T-cell (primary cell): ENCODE measurements at places on chromosomes 7 and 10. TPM values are rescaled to one million over a fixed set of nuclear protein-coding genes. Genes with fewer than 3 reads are reported as not detected.

BUB3 gene
- 129 TPM for total RNA-seq

HOXA4 gene
- 0.36 TPM for total RNA-seq

GALNT17 gene
- total RNA-seq, result not detected

SLC26A5 gene
- not detected for total RNA-seq

PPP1R9A gene
- 0.10 TPM for total RNA-seq

DNA sequence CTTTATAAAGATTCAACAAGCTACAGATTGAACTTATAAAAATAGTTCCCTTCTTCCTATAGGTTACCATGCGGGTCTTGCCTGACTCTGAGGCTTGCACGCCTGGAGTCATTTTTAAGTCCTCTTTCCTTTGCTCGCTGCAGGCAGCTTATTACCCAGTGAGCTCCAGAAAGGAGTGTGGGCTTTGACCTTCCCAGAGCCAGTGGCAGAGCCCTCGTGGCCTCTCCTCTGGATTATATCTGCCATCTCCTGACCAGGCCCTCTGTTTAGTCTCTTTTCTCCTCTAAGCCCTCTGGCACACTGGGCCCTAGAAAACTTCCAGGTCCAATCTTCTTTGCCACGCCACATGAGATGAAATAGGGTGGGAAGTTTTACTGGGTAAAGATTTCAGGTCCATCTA is 39.9 kb upstream of the EZH2 start:
- H3K36me3 ChIP-seq, result no peaks in the 10 kb centered on the region
- peaks cover 10% of the 10 kb centered on the region for H3K4me1 ChIP-seq
- no peak overlapping the region for H3K4me3 ChIP-seq
- DNase-seq, result no peak

GRCh38 chr10:49273082-49273465 is 25.9 kb upstream of the C10orf71 start:
- no peak overlapping the region for H3K4me3 ChIP-seq
- H3K36me3 ChIP-seq, result no peaks in the 10 kb centered on the region
- no peak for DNase-seq
- peaks cover 15% of the 10 kb centered on the region for H3K4me1 ChIP-seq
- no peaks in the 10 kb centered on the region for H3K27me3 ChIP-seq

- H3K36me3 ChIP-seq, result peaks cover 75% of the 10 kb centered on the region
- H3K4me3 ChIP-seq, result no peak overlapping the region
- peaks cover 30% of the 10 kb centered on the region for H3K4me1 ChIP-seq
- no peaks in the 10 kb centered on the region for H3K27me3 ChIP-seq
- DNase-seq, result no peak
Observed at GRCh38 chr7:55493408-55493807, 78.9 kb downstream of the VOPP1 start.

DNA sequence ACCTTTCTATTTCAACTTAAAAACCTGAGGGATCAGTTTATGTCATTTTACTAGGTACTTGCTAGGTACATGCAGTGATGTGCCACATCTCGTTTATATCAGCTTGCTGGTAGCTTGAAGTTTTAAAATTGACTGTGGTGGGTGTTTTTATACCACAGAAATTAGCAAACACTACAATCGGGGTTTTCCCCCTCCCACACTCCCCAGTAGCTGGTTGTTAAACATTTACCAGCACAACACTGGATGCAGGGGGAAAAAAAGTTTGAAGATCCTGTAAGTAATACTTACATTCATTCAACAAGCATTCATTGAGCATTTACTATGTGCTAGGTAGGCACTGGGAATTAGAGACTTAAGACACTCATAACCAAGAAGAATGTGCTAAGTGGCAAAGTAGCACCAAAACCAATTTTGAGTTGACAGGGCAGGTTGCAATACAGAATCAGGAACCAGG is 32.6 kb downstream of the USP6NL start:
- H3K4me1 ChIP-seq, result no peaks in the 10 kb centered on the region
- H3K27me3 ChIP-seq, result no peaks in the 10 kb centered on the region
- DNase-seq, result peak; percentile 27

GRCh38 chr10:89278900-89279392 is 22.9 kb upstream of the IFIT2 start:
- no peak overlapping the region for H3K4me3 ChIP-seq
- H3K27ac ChIP-seq, result no peak overlapping the region
- H3K36me3 ChIP-seq, result no peaks in the 10 kb centered on the region
- DNase-seq, result no peak
- no peaks in the 10 kb centered on the region for H3K27me3 ChIP-seq

DNA sequence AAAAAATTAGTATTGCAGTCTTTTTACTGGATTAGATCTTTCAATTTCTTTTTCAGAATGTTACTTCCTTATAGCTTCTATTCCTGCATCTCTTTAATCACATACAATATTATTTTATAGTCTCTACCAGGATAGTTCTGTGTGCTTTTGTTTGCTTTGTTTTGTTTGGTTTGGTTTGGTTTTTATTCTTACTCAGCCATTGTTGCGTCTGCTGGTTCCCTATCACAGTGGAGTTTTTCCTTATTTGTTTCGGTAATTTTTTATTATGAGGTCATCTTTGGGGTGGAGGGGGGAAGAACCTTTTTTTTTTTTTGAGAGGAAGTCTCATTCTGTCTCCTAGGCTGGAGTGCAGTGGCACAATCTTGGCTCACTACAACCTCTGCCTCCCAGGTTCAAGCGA is 9.0 kb upstream of the BAIAP2L1 start:
- no peak for DNase-seq
- no peaks in the 10 kb centered on the region for H3K36me3 ChIP-seq
- peaks cover 8% of the 10 kb centered on the region for H3K27me3 ChIP-seq

- H3K36me3 ChIP-seq, result no peaks in the 10 kb centered on the region
- DNase-seq, result no peak
- H3K4me1 ChIP-seq, result peaks cover 3% of the 10 kb centered on the region
- no peak overlapping the region for H3K4me3 ChIP-seq
Observed at GRCh38 chr10:86362586-86363183, 3.9 kb downstream of the GRID1 start.

DNA sequence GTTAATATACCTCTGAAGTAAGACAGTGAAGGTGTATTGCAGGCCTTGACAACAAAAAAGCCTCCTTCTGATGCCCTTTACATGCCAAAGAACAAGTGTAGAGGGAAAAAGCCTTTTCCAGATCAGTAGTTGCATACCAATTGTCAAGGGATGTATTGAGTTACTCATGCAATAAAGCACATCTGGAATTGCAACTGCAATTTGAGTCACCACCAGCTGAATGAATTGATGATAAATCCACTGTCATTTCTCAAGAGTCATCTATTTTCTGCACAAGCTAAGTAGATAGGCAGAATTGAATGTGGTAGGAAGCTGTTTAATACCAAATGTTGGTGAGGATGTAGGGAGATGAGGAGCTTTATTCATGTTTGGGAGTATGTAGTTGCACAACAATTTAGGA is 325.9 kb upstream of the SMIM30 start:
- H3K36me3 ChIP-seq, result no peaks in the 10 kb centered on the region
- no peak overlapping the region for H3K27ac ChIP-seq
- no peak overlapping the region for H3K4me3 ChIP-seq
- no peak for DNase-seq
- no peaks in the 10 kb centered on the region for H3K27me3 ChIP-seq
- no peaks in the 10 kb centered on the region for H3K4me1 ChIP-seq

- H3K27ac ChIP-seq, result no peak overlapping the region
- H3K27me3 ChIP-seq, result peaks cover 3% of the 10 kb centered on the region
- no peaks in the 10 kb centered on the region for H3K36me3 ChIP-seq
Observed at GRCh38 chr7:108181073-108181985, 51.2 kb upstream of the LAMB4 start.

DNA sequence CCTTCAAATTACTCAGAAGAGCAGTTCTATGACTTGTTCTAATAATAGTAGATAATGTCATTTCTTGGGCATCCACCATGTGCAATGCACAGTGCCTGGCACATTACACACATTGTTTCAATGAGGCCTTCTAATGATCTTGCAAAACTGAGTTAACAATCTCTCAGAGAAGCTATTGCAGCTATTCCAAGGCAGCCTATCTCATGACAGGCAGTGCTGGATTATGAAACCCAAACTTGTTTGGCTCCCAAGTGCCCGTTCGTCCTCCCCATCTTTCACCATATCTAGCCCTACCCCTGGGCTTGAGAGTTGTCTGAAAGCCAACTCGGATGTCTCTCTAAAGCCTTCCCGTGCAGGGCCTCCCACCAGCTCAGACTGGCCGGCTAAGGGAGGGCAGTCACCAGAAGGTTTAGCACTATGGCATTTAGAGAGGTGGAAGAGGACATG is 405.1 kb downstream of the PLXNA4 start:
- H3K4me1 ChIP-seq, result no peaks in the 10 kb centered on the region
- DNase-seq, result no peak
- no peak overlapping the region for H3K4me3 ChIP-seq
- no peak overlapping the region for H3K27ac ChIP-seq
- H3K27me3 ChIP-seq, result peaks cover 14% of the 10 kb centered on the region

DNA sequence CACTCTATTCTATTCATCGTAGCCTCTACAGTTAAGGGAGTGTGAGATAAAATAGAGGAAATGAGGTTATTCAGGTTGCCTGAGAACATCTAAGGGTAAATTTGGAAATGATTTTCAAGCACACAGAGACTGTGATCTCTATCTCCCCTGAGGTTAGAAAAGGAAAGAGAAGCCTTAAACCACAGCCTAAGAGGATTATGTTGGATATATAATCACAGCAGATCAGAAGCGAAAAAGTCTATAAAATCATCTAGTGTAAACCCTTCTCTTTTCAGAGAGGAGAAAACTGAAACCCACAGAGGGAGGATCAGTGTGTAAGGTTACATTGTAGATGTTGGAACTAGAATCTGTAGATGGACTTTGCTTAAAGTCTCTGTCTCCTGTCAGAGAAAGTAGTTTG is 90.6 kb upstream of the SEMA3E start:
- H3K4me3 ChIP-seq, result no peak overlapping the region
- H3K27me3 ChIP-seq, result no peaks in the 10 kb centered on the region
- H3K27ac ChIP-seq, result no peak overlapping the region
- DNase-seq, result no peak
- no peaks in the 10 kb centered on the region for H3K4me1 ChIP-seq

DNA sequence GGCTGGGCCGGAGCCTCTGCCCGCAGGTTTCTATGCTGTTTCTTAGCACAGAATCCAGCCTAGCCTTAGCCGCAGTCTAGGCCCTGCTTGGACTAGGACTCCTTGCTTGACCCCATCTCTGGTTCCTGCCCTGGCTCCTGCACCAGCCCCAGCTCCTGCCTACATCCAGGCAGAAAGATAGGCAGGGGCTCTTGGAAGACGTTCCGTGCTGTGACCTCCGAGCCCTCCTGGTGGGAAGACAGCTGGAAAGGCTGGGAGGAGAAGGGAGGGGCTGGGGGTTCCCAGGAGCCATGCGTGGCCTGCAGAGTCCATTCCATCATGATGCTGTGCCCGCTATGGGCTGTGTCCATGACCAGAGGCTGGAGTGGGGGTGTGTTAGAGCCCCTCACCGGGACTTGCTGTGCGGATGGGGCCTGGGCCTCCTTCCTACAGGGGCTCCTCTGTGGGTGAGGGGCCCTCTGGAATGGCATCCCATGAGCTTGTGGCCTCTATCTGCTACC is 26.2 kb downstream of the RAMP3 start:
- H3K27me3 ChIP-seq, result peaks cover 59% of the 10 kb centered on the region
- no peak overlapping the region for H3K27ac ChIP-seq
- H3K36me3 ChIP-seq, result no peaks in the 10 kb centered on the region
- no peak for DNase-seq
- no peaks in the 10 kb centered on the region for H3K4me1 ChIP-seq
